ENCODE measurements at places on chromosomes 1 and 21.

- no peak for DNase-seq
These were observed 458 bp downstream of the ZC3H12A start for GRCh38 chr1:37474697-37475379.

GRCh38 chr1:186679924-186680244 lies 339 bp downstream of the PTGS2 start:
- no peak for DNase-seq

DNA sequence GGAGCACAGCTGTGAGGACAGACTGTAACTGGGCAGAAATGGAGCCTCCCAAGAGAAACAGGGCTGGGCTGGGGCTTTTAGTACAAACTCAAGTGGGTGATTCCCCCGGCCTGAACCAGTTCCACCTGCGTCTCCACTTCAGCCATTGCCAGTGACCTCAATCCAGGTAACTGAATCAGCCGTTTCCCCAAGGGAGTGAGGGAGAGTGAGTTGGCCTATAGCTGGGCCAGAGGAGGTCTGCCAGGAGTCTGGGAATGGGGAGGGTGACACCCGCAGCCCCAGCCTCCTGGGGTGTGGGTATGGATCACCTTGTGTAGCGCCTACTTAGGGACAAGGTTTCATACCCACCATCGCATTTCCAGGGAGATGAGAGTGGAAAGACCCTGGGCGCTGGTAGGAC lies 8.5 kb downstream of the SLC26A9 start:
- no peak for DNase-seq

DNA sequence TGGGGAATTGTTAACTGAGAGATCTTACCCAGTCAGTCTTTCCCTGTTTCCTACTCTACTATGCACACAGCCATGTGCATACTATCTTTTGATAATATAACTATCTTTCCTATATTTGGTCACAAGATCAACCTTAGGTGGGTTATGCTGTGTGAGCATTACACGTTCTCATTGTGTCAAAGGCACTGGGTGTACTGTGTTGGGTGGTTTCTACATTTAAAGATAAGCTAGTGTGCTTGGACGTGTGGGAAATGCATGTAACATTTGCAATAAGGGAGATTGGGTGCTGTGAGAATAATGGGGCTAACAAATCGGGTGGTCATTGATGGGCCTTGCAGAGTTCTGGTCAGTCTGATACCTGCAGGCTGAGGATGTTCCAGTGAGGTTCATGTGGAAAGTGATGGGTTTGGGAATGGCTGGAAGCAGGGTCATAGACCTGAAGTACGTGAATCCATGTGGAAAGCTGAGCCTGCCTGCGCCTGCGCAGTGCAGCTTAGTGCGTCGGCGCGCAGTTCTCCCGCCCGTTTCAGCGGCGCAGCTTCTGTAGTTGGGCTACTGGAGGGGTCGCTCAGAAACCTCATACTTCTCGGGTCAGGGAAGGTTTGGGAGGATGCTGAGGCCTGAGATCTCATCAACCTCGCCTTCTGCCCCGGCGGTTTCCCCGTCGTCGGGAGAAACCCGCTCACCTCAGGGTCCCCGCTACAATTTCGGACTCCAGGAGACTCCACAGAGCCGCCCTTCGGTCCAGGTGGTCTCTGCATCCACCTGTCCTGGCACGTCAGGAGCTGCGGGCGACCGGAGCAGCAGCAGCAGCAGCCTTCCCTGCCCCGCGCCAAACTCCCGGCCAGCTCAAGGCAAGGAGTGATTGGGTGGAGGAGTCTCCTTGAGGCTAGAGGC lies at the start of gene MSH4:
MSH4 (plus strand) TSS at position 507 of the 897 bp plus-strand sequence; CDS start at position 611, 104 bp downstream.
- DNase-seq: peak; percentile 12

GRCh38 chr1:189205863-189206262 lies 1271.8 kb downstream of the BRINP3 start:
- DNase-seq: peak; percentile 21
